Stimulated activated CD4-positive, alpha-beta T cell treated with anti-CD3 and anti-CD28 coated beads, Interleukin-1b, Interleukin-23, amount 100 ng/mL, for 1 hour (primary cell): ENCODE measurements at places on chromosomes 3 and 15.

GRCh38 chr15:68278595-68279405, 1.3 kb downstream of the FEM1B start:
- no peak for DNase-seq

DNA sequence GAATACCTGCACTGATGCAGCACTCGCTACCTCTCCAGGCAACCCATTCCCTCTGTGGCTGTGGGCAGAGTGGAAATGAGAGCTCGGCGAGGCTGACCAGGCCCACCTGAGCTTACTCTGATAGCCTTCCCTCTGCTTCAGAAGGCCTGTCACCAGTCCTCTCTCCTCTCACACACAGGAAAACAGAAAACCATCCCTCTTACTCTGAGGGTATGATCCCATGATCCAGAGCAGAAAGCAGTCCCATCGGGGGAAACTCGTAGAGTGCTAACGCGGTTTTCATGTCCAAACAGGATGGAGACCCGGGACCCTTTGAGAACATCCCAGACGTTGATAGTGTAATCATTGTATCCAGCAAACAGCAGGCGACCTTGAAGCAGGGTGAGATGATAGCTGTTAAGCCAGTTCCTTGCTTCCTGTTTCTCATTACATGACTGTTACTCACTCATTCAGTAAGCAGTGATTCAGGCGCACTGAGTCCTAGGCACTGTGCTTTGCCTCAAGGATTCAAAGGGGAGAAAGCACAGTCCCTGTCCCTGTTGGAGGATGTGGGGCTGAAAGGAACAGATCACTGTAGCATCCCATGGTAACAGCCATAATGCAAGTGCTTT, 11.8 kb upstream of the BCL2L10 start:
- no peak for DNase-seq

DNA sequence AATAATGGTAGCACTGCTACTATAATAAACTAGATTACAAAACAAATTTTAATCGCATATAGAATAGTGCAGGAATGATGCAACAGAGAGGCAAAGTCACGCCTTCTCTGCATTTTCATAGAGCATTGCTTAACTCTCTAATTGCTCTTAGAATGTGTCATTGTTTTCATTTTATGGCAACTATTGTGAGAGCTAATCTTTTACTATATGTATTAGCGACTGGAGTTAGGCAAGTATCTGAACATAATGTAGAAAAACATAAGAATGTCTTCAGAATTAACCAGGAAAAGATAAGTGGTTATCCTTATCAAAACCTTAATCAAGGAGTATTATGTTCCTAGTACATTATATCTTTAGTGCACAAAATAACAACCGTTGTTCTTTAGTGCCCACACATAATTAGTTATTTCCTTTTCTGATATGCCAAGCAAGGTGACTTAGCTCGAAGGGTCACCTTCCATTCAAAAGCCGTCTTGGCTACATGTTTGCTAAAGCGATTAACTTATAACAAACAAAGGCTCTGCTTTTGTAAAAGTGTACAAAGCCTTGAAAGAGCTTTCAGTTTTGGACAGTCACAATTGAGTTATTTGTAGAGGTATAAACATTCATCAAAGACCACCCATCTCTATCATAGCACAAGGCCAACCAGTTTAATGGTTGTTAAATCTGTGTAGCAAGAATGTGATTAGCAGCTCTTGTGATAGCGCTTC, 1328.9 kb downstream of the ROBO2 start:
- DNase-seq: no peak

DNA sequence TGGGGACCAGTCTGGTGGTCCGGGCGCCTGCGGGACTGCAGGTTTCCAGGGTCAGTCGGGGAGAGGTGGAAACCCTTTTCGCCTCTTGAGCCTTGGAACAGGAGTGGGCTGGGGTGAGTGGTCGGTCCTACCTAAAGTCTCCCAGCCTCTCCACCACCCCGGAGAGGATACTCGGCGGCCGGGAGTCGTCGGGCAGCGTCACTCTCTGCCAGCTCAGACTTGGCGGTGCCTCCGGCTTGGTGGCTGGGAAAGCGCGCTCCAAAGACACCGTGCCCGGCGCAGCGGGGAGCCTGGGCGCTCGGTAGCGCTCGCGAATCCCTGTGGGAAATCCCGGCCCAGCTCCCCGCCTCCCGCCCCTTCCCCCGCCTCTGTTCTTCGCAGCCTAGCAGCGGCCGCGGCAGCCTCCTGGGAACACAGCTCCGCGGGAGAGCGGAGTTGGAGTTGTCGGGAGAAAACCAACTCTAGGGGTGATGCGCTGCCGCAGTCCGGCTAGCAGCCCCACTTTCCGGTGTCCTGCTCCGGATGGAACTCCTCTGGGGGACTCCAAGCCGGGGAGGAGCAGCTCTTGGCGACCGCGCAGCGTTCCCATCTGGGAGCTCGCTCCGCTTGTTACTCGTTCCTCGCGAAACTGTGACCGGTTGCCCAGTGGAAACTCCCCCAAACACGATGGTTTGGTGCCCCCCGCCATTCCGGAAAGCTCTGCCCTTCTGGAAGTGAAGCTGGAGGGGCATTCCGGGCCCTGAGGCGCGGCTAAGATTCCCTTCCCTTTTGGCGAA, 1.4 kb downstream of the EPHB1 start:
- DNase-seq: no peak

DNA sequence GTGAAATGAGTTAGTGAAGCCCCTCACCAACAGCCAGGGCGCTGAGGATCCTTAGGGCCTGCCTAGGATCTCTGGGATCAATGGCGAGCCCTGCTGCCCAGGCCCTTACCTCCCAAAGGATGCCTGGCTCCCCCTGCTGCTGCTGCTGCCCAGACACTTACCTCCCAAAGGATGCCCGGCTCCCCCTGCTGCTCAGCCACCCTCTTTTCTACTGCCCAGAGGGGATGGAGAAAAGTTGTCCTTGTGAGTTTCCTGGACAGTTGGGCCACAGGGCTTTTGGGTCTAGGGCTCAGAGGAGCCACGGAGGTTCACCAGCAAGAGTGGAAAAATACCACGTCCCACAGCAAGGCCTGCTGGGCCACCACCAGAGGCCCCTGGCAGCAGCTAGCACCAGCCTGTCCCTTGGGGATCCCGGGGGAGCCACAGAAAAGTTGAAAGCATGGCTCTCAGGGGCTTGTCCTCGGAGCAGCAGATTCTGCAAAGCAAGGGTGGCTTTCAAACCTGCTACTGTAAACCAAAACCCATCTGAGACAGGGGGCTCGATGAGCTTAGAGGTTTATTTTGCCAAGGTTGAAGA, 59.4 kb downstream of the SLC6A6 start:
- DNase-seq: peak; percentile 23

- no peak for DNase-seq
Measured at GRCh38 chr15:34608517-34608916, 25.1 kb upstream of the GOLGA8B start.
